ENCODE measurements at places on chromosomes 7 and 10.

DNA sequence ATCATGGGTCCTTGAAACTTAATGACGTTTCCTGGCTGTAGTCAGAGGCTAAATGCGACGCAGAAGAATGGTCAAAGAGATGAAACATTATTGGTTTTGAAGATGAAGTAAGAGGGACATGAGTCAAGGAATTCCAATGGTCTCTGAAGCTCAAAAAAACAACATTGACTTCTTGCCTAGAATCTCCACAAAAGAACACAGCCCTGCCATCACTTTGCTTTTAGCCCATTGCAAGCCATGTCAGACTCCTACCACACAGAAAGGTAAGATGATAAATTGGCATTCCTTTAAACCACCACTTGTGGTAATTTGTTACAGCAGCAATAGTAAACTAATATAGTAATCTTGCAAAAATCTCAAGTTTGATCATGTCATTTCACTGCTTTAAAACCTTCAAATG lies 109.4 kb downstream of the TMEM26 start:
- no peak for DNase-seq

DNA sequence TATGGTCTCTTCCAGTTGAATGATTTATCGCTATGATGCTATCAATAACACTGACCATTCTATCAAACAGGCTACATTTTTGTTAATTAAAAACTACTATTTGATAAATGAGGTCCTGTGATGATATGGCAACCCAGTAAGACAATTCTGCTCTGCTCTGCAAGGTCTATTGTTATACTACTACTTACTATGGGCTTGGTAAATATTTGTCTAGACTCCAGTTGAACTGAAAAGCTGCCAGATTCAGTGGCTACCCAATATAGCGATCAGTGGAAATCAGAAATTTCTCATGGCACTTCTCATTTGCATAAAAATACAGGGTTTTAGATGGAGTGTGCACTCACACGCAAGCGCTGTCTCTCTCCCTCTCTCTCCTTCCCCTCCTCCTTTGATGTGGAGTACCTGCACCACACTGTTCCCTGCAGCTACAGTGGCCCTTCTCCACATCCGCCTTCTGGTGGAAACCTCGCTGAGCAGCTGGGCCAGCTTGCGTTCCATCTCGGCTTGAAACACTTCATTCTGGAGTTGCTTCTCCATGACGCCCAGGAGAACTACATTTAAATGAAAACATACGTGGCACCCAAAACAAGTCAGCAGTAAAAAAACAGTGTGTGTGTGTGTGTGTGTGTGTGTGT lies 77.9 kb downstream of the KIAA1549 start:
- peak; percentile 82 for DNase-seq

- no peak for DNase-seq
Observed at GRCh38 chr10:17734432-17735080, 17.4 kb upstream of the TMEM236 start.

GRCh38 chr7:11540271-11540761 lies 291.7 kb downstream of the THSD7A start:
- DNase-seq, result no peak

DNA sequence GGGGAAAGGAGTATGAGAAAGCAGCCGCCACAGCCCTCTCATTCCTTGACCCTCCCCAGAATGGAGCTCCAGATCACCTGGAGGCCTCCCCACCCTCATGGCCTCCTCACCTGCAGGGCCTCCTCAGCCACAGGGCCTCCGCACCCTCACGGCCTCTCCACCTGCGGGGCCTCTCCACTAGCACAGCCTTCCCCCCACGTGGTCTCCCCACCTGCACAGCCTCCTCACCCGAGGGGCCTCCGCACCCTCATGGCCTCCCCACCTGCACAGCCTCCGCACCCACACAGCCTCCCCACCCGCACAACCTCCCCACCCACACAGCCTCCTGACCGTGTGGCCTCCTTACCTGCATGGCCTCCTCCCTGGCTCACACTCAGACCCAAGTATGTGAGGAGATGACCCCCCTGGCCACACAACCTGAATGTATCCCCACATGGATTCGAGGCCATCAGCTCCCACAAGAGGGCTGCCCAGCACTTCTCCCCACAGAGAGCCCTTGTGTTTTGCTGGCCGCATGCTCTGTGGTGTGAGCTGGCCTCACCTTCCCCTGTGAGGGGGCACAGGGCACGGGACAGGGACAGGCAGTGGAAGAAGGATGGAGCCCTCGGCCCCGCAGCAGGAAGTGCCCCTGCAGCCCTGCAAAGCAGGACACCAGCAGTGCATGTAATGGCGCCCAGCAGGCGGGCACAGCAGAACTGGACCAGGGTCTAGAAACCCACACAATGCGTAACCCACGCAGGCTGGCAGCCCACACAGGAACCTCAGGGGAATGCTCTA lies 3.1 kb downstream of the DIP2C start:
- DNase-seq, result no peak

- DNase-seq, result no peak
Observed at GRCh38 chr7:139341776-139342226, 664 bp downstream of the FMC1 start.

GRCh38 chr7:132437730-132438129 lies 138.5 kb downstream of the PLXNA4 start:
- DNase-seq, result peak; percentile 51

DNA sequence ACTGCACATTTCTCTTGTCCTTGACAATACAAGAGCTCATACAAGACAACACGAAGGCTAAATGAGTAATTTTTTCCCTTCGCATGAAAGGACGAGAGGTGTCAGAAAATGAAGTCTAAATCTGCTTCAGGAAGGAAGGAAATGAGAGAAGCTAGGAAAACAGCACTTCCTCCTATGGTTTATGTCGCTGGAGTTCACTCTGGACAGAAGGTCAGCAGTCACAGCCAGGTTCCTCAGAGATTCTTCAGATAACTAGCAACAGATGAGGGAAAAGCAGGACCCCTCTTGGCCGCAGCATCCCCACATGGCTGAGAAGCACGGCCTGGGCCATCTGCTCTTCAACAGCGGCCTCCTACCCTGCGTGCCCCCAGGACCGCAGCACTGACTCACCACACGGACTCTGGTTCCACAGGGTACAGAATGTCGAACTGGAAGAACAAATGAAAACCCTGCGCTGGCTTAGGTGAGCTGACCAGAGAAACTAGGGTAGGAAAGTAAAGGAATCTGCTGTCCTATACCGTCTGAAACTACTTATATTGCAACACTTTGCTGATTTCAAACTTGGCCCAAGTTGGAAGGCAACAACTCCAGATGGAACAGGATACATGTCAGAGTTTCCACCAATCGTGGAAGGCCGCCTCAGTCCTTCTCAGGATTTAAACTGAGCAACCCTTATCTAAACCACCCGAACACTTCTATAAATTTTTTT lies 26.3 kb downstream of the DNMBP start:
- DNase-seq, result no peak

DNA sequence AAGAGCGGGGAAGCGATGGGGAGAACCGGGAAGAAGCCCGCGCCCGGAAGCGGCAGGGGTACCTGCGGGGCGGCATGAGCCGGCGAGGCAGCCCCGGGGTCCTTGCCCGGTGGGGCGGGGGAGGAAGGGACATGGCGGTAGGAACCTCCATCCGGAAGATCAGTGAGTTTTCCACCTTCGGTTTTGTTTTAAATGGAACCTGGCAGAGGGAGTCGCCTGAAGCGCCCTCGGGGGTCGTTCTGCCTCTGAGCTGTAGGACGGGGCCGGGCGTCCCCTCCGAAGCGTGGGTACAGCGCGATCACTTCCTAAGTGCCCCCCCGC lies 471 bp downstream of the PFKP start:
- peak; percentile 33 for DNase-seq

DNA sequence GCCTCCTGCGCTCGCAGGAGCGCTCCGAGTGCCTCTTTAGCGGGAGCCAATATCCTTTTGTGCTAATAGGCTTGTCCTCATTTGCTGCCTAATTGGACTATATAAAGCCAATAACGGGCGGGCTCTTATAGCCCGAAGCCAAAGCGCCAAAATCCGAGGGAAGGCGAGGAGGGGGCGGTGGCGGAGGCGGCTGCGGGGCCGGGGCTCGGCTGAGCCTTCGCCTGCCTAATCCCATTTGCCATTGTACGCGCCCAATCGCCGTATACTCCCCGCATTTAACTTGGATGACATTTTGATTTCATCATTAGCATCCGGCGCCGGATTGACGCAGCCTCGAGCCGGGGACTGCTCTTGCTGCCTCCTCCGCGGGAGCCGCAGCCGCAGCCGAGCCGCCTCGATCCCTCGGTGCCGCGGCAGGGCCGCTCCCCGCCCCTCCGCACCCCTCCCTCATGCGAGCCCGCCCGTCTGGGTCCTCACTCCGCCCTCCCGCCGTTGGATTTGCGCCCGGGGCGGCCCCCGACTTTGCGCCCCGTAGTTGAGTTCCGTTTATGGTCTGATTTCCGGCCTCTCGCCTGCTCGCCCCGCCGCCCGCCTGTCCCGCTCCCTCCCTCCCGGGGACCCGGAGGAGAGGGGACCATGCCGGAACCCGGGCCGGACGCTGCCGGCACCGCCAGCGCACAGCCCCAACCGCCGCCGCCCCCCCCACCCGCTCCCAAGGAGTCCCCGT lies at the start of gene HMX3:
Gene HMX3 (plus strand): TSS at position 556 of the 727 bp plus-strand sequence. CDS start 81 bp downstream, at position 637.
- peak; percentile 31 for DNase-seq

DNA sequence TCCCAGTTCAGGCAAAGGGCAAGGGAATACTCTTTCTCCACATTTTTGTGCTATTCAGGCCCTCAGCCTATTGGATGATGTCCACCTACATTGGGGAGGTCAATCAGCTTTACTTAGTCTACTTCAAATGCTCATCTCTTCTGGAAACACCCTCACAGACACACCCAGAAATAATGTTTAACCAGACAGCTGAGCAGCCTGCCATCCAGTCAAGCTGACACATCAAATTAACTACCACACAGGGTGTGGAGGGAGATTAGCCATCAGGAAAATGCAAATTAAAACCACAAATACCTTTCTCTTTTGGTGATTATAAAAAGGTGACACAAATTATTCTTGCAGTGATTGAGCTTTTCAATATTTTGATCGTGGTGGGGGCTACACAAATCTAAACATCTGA lies 74.7 kb upstream of the FZD8 start:
- DNase-seq, result no peak

DNA sequence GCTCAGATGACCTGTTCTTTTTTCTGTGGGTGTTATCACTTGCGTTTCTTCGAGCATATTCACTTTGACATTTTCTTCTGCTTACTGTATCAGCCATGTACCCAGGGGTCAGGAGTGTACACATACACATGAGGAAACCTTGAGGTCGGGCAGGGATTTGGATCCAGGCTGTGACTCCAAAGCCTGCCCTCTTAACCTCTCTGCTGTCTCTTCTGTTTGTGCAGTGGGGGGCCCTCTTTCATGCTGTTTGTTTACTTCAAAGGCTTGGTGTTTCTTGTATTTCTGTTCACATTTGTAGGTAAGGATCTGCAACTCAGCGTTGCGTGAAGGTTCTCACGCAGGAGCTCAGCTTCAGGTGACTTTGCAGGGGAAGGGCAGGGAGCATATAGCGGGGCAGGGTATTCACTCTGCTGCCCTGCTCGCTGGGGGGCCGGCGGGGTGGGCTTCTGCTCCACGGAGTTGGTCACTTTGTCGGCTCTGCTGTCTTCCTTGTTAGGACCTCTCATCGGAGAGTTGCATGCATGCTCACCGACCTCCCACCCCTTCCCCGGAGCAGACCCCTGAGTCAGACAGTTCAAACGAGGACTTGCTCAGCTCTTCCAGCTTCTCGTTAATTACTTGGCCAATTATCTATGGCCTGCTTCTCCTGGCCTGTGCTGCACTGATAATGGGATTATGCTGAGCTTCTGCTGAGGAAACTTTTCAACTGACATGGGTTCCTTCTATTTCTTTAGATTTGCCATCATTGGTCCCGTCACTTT lies 77.5 kb downstream of the SDK1 start:
- no peak for DNase-seq

GRCh38 chr10:87750001-87750671 lies 67.9 kb downstream of the ATAD1 start:
- DNase-seq, result no peak

DNA sequence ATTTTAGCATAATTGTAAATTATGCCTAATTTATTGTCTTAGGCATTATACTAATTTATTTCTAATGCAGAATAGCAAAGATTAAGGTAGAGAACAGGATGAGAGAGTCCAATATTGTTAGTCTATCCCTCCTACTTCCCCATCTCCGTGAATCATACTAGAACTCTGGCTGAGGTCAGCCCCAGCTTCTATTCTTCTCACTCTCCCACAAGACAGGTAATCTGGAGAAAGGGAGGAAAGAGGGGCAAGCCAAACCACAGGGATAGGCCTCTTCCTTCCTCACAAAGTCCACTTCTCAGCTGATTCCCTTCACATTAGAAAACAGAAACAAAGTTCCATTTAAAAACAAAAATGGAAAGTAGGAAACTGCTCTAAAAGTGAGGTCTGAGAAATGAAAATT lies 117.5 kb upstream of the LAMB4 start:
- DNase-seq, result no peak

GRCh38 chr10:116775488-116776400 lies 33.4 kb upstream of the HSPA12A start:
- DNase-seq, result no peak
